ENCODE measurements at places on chromosomes 5 and 9.

GRCh38 chr5:138463419-138464007 lies 1.8 kb upstream of the EGR1 start:
- peak; percentile 46 for DNase-seq

GRCh38 chr9:2155966-2156365 lies 140.8 kb downstream of the SMARCA2 start:
- DNase-seq, result no peak

GRCh38 chr5:180133971-180134508 lies 62.5 kb upstream of the RNF130 start:
- no peak for DNase-seq

DNA sequence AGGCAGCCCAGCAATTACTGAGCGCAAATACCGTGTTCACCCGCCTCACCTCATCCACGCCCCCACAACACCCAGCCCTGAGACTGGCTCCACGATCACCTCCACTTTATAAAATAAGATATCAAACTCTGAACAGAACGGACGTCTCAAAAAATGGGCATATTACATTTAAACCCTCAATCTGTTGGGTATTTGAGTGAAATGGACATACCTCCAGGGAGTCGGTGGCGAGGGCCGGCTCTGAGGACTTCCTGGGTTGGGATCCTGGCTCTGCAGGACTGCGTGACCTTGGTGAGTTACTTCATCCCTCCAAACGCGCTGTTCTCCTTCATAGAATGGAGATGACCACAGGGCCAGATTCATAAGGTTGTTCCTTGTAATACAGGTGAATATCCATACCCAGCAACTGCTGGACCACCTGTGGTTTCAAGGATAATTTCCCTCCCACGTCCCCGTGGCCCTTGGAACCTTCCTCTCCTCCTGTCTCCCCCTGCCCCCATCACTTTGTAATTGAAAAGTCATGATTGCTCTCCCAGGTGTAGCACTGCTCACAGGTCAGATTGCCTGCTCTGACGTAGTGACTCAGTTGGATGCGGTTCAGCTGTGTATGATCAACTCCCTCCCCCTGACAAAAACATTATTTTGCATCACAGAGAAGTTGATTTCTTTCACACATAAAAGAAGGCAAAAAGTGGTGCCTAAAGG lies 135.6 kb downstream of the KCNIP1 start:
- no peak for DNase-seq

- DNase-seq, result no peak
These were observed 1.4 kb upstream of the CAMSAP1 start for GRCh38 chr9:135908754-135909204.

DNA sequence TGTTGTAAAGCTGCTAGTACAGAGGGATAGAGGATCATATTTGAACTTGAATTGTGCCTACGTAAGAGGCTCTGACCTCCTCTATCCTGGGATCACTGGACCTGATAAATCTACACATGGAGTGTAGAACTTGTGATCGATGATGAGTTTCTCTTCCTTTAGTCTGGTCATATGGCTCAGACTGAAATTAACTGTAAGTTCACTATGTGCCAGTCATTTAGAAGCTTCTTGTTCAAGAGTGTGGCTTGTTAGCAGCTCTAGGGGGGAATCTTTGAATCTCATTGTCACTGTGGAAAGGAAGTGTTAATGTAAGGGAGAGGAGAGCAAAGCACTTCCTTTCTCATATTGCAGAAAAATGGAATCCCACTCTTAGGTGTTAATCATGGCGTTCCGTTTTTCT lies 12.1 kb downstream of the ZBTB34 start:
- no peak for DNase-seq

DNA sequence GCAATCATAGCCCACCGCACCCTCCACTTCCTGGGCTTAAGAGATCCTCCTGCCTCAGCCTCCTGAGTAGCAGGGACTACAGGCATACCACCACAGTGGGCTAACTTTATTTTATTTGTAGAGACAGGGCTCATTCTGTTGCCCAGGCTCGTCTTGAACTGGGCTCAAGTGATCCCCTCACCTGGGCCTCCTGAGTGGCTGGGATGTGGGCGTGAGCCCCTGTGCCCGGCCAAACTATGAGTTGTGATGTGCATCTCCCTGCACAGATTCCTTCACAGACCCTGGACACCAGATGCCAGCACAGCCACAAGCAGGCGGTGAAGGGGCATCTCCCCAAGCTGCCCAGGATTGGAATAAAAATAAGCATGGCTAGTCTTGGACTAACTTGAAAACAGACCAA lies 244.9 kb upstream of the IRX1 start:
- no peak for DNase-seq

GRCh38 chr9:19198406-19198805 lies 32.1 kb upstream of the DENND4C start:
- DNase-seq, result no peak

DNA sequence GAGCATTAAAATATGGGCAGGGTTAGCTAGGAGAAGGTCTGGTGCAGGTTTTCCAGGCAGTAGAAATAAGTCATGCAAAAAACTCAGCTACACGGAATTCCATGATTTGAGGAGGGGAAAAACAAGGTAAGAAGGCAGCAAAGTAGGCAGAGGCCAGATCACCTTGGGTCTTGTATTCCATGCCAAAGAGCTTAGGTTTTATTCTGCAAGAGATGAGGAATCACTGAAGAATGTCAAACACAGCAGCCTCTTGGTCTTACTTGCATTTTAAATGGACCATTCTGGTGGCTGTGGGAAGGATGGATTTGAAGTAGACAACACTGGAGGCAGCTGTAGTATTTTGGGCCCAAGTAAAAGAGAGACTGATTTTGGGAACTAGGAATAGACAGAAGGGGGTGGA lies 8.6 kb downstream of the TRPM3 start:
- DNase-seq, result no peak

DNA sequence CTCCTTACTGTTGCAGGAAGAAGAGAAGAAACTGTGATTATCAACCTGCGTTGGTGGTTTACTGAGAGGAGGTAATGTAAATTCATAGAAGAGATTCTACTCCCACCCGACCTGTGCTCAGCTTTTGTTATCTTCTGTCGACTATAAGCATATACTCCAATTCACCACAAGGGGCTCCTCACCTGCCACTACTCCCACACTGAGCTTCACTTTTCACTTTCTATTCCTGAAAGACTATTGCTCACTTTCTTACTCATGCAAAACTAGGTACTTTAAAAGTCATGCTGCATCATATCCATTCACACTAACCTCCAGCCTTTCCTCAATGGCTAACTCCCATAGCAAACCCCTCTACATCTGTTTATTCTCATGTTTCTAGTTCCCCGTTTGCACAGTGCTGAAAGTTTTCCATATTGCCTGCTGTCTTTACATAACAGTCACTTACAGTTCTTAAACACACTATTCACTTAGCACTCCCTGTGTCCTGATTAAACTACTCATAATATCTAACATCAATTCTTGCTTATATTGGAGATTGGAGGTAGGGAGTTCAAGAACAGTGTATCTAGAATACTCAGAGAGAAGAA lies 1062.6 kb downstream of the NR2F1-AS1 start:
- peak; percentile 38 for DNase-seq

DNA sequence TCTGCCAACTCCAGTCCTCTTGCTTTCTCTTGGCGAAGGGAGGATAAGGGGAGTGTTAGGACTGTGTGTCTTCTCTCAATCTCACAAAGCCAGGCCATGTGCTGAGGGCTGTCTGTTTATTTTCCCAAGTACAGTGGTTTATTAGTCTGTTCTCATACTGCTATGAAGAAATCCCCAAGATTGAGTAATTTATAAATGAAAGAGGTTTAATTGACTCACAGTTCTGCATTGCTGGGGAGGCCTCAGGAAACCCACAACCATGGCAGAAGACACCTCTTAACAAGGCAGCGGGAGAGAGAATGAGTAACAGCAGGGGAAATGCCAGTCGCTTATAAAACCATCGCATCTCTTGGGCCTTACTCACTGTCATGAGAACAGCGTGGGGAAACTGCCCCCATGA lies 36.2 kb upstream of the CKS2 start:
- DNase-seq, result peak; percentile 97

DNA sequence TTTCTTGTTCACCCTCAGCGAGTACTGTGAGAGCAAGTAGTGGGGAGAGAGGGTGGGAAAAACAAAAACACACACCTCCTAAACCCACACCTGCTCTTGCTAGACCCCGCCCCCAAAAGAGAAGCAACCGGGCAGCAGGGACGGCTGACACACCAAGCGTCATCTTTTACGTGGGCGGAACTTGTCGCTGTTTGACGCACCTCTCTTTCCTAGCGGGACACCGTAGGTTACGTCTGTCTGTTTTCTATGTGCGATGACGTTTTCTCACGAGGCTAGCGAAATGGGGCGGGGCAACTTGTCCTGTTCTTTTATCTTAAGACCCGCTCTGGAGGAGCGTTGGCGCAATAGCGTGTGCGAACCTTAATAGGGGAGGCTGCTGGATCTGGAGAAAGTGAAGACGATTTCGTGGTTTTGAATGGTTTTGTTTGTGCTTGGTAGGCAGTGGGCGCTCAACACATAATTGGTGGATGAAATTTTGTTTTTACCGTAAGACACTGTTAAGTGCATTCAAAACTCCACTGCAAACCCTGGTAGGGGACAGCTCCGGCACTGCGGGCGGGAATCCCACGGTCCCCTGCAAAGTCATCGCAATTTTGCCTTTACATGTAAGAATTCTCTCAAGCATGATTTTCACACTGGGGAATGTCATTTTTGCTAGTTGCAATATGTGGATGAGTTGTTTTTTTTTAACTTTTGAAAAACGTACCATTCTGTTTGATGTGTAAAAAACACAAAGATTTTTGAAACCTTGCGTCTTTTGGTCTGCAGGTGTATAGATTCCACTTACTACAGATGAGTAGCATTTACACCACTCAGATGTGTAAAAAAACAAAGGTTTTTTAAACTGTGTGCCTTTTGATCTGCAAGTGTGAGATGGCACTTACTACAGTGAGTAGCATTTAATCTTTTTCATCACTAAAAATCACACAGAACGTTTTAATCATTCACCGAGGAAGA lies 631 bp upstream of the C9orf72 start:
- peak; percentile 96 for DNase-seq

GRCh38 chr5:154410008-154410407 lies 35.8 kb upstream of the SAP30L start:
- no peak for DNase-seq

DNA sequence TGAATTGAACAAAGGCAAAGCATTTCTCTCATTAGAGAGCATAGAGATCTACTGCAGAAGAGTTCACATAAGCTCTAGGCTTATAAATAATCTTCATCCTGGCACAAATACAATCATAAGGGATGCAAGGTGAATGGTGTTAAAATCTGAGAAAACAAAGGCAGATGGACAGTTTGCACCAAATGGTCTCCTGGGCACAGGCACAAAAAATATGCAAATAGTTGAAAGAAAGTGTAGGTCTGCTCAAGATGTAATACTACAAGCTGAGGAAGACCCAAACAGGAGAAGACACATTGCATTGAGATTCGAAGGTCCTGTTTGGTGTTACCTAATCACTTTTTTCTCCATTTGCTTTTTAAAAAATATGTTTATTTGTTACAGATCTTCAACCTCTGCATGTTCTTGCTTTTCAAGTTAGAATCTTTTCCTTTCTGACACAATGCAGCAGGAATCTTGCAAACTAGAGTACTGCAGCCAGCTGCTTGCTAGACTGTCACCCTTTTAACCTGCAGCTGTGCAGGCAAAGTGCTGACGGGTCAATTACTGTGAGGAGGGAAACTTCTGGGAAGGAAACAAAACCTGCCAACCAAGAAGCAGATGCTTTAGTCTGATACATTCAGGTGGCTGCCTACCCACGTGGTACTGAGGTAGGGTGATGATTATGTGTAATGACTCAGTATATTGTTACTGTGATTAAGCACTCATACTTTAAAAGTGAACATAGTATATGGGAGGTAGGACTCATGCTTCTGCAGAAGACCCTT lies 1048.6 kb upstream of the SEMA6A start:
- no peak for DNase-seq

GRCh38 chr9:123108976-123109375 lies 75.5 kb downstream of the GPR21 start:
- no peak for DNase-seq

- peak; percentile 47 for DNase-seq
These were observed 23.2 kb downstream of the STK10 start for GRCh38 chr5:172164769-172165212.
